ENCODE measurements at places on chromosomes 11 and 22.

DNA sequence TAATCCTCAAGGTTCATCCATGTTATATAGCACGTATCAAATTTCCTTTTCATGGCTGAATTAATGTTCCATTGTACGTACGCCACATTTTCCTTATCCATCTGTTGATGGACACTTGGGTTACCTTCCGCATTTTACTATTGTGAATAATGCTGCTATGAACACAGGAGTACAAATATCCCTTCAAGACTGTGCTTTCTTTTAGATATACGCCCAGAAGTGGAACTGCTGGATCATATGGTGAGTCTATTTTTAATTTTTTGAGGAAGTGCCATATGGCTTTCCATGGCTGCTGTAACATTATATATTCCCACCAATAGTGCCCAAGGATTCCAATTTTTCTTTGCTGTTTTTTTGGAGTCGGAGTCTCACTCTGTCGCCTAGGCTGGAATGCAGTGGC, 6.0 kb downstream of the MRPL40 start:
- no peak for DNase-seq

GRCh38 chr11:114025329-114025907, 34.1 kb upstream of the ZBTB16 start:
- no peak for DNase-seq

DNA sequence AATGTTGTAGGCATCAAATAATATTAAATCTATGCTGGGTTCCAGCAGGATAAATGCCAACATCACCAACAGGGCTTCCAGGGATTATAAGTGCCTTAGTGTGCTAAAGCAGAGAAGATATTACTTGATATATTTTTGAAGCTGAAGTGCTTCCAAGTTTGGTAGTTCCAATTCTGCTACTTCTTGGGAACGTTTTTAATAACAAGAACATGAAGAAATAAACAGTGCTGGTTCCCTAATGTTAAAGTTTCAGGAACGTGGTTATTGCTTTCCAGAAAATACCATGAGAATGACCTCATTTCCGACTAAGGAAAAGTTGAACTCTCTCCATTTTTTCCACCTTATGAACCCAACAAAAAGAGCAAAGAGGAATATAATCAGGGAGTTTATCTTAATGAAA, 4.6 kb upstream of the RNF185 start:
- DNase-seq: peak; percentile 74

GRCh38 chr11:119368121-119369034, 13.1 kb downstream of the USP2 start:
- peak; percentile 71 for DNase-seq

DNA sequence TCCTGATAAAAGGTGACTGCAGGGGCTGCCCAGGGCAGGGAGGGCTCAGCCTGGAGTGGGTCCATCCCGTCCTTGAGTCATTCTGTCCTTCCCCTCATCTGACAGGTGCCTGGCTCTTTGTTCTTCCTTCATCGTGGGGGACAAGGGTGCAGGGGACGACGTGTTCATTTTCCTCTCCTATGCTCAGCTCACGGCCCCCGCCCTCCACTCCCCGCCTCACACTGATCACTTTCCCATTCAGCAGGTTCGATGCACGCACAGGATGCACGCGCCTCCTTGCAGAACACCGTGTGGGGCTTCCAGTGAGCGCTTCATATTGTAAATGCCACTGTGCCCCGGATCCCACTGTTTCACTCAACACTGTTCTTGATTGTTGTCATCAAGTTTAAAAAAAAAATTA, 32.7 kb upstream of the SHANK2 start:
- no peak for DNase-seq

DNA sequence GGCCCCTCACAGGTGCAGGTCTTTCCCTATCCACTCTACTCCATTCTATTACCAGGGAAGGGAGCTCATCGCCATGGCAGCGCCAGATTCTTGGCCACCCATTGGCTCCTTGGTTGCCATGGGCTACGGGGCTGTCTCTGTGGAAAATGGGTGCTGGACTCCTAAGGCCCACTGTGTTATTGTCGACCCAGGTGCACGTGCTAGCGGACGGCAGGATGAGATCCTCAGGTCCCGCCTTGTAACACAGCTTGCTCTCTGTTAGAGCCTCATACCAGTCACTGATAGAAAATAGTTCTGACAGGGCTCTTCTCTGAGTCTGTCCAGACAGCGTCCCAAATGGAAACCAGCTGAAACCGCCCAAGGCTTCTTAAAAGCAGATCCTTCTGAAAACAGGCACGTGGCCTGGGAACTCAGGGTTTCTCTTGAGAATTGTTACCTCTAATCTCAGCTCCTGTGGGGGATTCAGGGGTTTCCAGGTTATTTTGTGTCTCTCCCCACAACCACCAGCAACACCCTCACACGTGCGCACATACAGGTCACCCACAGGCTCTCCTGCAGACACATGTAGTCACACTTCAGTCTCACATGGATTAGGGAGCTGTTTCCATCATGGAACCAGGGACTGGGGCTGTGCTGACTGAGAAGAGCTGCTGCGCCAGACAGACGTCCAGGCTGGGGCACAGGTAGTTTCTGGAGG, 1.5 kb downstream of the TUB start:
- peak; percentile 47 for DNase-seq

DNA sequence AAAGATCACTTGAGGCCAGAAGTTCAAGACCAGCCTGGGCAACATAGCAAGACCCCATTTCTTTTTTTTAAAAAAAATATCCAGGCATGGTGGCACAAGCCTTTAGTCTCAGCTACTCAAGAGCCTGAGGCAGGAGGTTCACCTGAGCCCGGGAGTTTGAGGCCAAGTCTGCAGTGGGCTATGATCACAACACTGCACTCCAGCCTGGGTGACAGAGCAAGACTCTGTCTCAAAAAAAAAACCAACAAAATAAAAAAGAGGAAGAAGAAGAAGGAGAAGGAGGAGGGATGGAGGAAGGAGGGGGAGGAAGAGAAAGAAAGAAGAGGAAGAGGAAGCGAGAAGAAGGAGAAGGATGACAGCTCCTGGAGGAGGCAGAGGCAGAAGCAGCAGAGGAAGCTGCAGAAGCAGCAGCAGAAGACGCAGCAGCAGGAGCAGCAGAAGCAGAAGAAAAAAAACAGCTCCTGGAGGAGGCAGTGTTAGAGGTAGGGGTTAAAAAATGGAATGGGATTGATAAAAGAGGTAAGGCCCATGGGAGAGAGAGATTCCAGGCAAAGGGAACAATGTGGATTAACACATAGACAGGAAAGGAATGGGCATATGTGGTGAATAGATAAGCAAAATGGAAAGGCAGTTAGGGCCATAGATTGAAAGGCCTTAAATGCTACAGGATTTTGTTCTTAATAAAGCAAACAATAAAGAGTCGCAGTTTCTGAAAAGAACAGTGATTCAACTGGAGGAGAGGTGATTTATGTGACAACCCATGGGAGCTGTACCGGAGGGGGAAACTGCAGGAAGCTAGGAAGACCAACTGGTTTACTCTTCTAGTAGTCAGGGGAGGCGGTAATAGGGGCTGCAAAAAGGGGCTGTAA, 10.9 kb downstream of the PRCP start:
- peak; percentile 6 for DNase-seq

DNA sequence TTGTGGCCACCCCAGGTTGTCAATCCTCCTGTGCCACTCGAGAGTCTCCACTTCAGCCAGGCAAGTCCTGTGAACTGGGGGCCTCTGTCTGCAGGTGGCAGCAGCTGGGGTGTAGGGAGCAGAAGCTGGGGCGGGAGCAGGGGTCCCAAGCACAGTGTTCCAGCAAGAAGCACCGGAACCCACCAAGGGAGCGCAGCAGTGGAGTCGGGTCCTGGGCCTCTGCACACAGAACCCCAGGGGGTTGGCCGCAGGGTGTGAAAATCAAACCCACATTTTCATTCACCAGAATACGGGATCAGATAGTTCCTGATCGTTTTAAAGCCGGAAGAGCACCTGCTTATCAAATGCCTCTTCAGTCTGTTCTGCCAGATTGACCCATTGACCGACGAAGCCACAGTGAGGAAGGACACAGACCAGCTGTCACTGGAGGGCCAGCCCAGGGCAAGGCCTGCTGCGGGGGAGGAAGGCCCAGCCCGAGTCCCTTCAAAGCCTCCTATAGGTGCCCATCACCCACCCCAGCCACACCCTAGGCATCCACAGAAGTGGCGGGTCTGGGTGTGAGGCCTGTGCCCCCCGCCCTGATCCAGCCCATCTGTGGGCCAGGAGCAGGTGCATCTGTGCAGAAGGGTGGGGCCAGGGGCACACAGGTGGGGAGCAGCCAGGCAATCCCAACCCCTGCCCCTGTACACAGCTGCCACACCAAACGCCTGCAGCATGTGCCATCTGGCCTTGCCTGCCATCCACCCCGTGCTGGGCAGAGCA, 34.1 kb downstream of the RSPH14 start:
- DNase-seq: no peak

DNA sequence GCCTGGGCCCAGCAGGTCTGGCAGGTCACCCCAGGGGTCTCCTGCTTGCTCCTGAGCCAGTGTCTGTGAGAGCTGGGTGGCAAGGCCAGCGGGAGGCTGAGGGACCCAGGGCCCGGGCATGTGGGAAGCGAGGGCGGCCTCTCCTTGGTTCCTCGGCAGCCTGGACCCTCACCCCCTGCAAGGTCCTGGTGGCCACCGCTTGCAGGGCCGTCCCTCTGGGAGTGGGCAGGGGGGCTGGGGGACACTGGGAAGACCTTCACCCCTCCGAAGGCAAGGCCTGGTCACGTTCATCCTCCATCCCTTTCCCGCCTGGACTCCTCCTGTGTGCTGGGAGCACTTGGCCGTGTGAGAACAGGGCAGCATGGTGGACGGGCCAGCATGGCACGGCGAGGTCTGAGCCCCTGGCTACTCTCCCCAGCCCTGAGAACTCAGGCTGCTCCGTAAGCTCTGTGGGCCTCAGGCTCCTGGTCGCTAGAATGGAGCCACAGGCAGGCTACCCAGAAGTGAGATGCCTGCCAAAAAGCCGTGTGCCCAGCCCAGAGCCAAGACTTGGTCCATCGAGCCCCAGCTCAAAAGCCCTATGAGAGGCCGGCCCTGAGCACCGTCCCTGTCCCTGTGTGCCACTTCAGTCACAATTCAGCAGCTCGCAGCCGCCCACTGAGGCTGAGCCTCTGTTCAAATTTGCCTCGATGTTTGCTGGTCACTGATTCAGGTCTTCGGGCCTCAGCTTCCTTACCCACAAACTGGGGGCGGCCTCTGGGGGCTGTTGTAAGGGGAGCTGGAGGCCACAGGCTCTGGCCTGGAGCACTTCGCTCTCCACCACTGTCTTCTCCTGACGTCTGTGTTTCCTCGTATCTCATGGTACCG, 45.0 kb downstream of the IGLL1 start:
- no peak for DNase-seq

DNA sequence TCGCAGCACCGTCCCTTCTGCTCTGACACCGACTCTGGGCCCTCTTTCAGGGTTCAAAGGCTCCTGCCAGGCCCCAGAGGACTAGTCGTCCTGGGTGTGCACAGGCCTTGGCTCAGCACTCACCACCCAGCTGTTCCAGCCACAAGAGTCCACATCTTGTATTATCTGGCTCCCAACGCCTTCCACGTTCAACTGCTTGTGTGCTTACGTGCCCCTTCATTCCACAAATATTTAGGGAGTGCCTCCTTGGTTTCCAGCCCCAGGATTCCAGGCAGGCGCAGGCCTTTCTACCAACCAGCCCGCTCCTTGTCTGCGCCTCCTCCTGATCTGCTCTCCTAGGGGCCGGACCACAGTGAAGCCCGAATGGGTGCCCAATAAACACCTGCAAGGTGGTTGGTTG, 70.9 kb downstream of the SCUBE1 start:
- no peak for DNase-seq
